ENCODE measurements at places on chromosomes 4 and X. TPM values are rescaled to one million over a fixed set of nuclear protein-coding genes. Genes with fewer than 3 reads are reported as not detected.

DNA sequence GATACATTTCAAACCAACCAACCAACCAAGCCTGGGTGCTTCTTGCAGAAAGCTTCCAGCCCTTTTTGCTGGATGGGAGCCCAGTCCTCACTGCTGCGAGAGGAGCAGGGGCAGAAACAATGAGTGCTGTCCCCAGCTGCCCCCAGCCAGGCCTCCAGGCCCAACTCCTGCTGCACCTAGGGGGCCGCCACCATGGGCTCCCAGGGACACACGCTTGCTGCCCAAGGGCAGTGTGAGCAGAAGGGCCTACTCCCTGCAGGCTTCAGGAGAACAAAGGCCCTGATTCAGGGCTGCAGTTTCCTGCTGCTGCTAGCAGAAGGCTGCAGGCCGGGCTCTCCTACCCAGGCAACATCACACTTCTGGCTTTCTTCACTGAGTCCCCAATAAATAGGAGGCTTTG lies 37.7 kb upstream of the ENPP6 start:
- no peak for DNase-seq

DNA sequence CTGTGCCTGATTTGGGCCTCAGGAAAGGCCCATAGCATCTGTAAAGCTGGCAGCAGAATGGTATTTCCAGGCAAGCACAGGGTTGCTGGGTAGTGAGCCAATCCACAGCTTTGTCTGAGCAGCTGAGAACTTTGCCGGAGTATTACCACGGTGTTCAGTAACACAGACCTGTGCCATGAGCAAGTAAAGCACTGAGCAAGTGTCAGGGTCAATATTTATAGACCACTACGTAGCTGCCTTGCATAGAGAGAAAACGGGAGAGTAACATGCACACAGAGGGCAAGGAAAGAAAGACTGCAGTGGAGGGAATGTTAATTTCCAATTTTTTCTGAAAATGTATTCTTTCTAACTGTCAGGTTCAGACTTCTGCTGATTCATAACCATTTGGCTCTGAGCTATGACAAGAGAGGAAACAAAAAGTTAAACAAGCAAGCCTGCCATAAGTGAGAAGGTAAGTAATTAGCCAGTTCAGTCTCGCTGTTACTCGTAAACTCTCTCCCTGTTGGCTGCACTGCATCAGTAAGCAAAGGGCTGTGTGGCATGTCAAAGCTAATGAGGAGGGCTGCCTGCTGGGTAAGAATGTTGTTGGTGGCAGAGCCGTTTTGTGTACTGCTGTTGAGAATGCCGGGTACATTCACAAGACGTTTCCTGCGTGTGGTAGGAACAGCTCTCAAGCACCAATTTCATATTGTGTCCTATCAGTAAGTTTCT lies 238.1 kb downstream of the BMPR1B start:
- DNase-seq, result no peak

ARMCX4 gene
- 4.7 TPM for total RNA-seq

CTAG1B gene
- not detected for total RNA-seq

CFAP299 gene
- not detected for total RNA-seq

TKTL2 gene
- not detected for total RNA-seq

RPA4 gene
- total RNA-seq, result 8.0 TPM

GATB gene
- total RNA-seq, result 19.1 TPM

FRAS1 gene
- 2.9 TPM for total RNA-seq
